T follicular helper cell (primary cell): ENCODE measurements at places on chromosomes 7 and 10.

GRCh38 chr7:142478479-142479220 is 220.8 kb upstream of the PRSS58 start:
- DNase-seq: no peak

GRCh38 chr10:95524358-95525032 is 36.7 kb downstream of the SORBS1 start:
- DNase-seq: no peak

DNA sequence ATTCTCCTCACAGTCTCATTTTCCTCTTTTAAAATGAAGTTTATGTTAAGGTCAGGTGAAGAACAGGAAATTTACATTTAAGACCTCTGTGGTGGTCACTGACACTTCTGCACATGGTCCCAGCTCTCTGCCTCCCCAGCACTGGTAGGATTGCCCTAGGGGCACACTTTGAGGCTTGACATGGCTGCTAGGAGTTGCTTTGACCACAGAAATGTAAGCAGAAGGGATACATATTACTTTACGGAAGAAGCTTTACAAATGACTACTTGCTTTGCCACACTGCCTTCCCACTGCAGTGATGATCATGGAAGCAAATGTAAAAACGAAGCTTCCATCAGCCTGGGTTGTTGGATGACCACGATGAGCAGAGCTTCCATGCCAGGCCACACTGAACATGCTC is 53.1 kb upstream of the RSU1 start:
- no peak for DNase-seq

- no peak for DNase-seq
These were observed 3.2 kb downstream of the TRPV6 start for GRCh38 chr7:142882338-142882678.

GRCh38 chr7:98458090-98458875 is 57.4 kb upstream of the BAIAP2L1 start:
- no peak for DNase-seq

- DNase-seq: no peak
These were observed 4.7 kb upstream of the CALN1 start for GRCh38 chr7:72416846-72417245.

- no peak for DNase-seq
These were observed 22.6 kb upstream of the CREB5 start for GRCh38 chr7:28389504-28390395.

GRCh38 chr7:72161534-72161933 is 250.6 kb downstream of the CALN1 start:
- no peak for DNase-seq

- DNase-seq: no peak
These were observed 37.1 kb downstream of the MTURN start for GRCh38 chr7:30171766-30172447.

- no peak for DNase-seq
These were observed 107.0 kb upstream of the MGMT start for GRCh38 chr10:129360046-129360445.

- DNase-seq: no peak
These were observed 57.2 kb upstream of the TMEM196 start for GRCh38 chr7:19830604-19831003.

DNA sequence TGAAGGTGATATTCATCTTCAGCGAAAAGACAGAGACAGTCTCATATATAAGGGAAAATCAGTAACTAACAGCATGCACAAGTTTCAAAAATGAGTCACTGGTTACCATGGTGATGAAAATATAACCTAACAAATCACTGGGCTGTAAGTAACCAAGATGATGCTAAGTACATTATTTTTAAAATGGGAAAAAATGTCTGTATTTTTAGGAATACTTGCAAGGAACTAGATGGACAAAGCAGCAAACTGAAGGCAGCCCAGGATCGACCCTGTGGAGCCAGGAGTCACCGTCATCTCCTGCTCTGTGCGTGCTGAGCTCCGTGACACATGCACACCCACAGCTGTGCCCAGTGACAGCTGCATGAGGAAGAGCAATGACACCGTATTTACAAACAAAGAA is 137.3 kb downstream of the ELMO1 start:
- DNase-seq: peak; percentile 18

DNA sequence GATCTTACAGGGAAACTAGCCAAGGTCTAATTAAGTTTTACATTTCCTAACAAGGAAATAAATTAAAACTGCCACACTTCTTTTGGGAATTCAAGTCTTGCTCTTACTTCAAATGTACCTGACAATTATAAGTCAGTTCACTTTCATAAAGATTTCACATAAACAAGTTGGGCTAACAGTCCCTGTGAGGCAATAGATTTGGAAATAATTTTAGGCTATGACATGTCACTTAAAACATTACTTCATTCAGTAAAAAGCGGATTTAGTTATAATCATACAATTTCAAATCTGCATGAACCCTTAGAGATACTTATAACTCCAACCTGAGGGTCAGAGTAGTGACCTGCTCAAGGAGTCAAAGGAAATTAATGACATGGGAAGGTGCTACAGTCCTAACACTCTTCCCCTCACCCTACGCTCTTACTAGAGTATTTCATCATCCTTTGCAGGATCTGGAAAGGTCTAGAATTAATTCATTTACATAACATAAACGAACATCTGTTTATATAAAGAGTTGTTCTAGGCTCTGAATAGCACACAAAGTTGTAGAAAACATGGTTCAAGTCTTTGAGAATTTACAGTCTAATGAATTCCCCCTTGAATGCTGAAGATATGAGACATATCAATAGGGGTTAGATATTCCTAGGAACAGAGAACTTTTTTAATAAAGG is 32.3 kb upstream of the DNAJB12 start:
- no peak for DNase-seq

DNA sequence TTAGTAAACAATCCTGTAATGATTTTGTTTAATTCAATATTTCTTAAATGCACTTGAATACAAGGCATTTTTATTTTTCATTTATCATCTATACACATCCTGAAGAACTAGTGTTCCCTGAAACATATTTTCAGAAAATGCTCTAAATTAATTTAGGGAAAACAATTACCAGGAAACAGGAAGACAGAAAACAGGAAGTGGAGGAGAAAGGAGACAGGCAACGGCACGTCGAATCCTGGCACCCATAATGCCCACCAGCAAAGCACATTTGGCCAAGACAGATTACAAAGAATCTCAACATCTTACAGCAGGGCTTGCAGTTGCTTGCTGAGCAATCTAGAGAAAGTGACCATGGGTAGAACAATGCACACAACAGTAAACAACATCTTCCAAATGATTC is 571.1 kb downstream of the GRID1 start:
- no peak for DNase-seq

- no peak for DNase-seq
These were observed 12.2 kb upstream of the FAM53B start for GRCh38 chr10:124756156-124756903.

DNA sequence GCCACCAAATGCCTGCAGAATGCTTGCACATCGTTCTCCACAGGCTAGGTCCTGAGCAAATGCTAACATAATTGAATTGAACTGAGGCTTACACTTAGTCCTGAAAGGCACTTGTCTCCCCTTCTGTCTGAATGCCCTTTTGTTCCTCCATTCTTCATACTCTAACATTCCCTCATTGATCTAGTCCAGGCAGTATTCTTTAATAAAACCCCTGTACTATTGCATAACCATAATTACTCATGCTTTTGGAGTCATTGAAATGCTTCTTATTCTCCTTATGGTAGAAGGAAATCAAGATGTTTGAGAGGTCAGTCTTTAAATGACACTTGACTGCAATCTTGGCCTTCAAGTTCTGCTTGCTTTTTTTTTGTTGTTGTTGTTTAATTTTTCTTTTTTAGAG is 7.1 kb downstream of the PI4K2A start:
- no peak for DNase-seq

DNA sequence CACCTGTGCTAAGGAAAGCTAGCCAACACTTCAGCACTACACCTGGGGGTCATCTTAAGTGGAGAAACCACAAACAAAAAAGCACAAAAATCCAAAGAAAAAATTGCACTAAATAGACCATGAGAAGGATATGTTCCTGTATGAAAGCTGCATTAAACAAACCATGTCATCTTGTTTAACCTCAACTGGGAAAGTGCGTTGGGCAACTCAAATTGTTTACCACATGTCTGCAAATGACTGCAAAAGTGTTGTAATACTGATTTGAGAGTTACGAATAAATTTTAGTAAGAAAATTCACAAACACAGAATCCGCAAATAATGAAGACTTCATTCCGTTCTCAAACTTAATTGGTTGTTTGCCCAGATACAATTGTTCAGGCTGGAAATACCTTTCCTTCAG is 111.9 kb upstream of the EGFR start:
- DNase-seq: no peak
